ENCODE measurements at places on chromosomes 11 and 22. TPM values are rescaled to one million over a fixed set of nuclear protein-coding genes. Genes with fewer than 3 reads are reported as not detected.

- DNase-seq, result peak; percentile 68
- H3K27me3 ChIP-seq, result no peaks in the 10 kb centered on the region
- peak overlapping the region; percentile 89 for H3K27ac ChIP-seq
- H3K4me3 ChIP-seq, result no peak overlapping the region
- H3K4me1 ChIP-seq, result peaks cover 97% of the 10 kb centered on the region
Observed at GRCh38 chr22:24429411-24430365, 2.3 kb downstream of the ADORA2A start.

The OR5AN1 gene
- polyA plus RNA-seq, result not detected

DNA sequence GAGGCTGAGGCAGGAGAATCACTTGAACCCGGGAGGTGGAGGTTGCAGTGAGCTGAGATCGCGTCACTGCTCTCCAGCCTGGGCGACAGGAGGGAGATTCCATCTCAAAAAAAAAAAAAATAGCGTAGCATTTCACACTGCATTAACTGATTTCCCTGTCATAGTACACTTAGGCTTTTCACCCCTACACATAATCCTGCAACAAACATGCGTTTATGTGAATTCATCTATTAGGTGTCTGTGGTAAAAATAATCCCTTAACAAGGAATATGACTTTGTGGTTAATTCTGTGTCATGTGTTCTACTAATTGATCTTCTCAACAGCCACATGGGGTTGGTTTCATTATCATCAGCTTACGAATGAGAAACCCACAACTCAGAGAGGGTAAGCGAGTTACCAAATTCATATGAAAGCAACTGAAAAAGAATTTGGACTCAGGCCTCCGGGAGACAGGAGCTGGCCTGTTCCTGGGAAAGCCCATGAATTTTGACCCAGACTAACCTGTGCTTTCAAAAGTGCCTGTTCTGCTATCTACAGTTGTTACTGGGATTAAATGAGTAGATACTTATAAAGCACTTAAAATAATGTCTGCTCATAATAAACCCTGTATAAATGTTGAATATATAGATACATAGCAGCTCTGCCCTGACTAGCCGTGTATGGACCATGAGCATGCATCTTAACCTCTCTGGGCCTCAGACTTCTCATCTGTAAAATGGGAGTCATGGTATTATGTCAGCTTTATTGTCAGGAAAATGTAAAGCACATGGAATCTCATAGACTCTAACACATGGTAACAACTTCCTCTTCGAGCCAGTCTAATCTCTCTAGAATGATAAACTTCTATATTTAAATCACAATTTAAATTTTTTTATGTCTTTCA lies 36.6 kb downstream of the KCNJ1 start:
- H3K4me3 ChIP-seq, result peak overlapping the region; percentile 34
- DNase-seq, result no peak
- no peaks in the 10 kb centered on the region for H3K4me1 ChIP-seq
- H3K27ac ChIP-seq, result no peak overlapping the region

DNA sequence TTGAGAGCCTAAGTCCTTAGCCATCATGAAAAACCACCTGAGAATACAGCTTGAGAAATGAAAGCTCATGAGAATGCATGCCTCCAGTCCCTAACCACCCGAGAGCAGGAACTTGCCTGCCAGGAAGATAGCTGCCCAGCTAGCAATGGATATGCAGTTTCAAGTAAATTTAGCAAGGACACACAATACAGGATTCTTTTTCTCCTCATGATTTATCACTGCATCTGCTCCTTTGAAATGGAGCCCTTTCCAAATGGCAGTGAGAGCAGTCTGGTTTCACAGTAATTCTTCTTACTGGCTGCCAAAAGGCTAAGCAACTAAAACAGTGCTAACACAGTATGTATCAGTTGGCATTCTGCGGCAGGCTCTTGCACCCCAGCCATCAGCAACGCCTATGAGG lies 109.9 kb downstream of the MICAL3 start:
- H3K4me3 ChIP-seq, result no peak overlapping the region
- H3K27me3 ChIP-seq, result no peaks in the 10 kb centered on the region
- H3K36me3 ChIP-seq, result no peaks in the 10 kb centered on the region
- DNase-seq, result no peak
- H3K4me1 ChIP-seq, result peaks cover 20% of the 10 kb centered on the region

The LRRC74B gene
- polyA plus RNA-seq, result 0.03 TPM

The DMC1 gene
- polyA plus RNA-seq, result not detected

DNA sequence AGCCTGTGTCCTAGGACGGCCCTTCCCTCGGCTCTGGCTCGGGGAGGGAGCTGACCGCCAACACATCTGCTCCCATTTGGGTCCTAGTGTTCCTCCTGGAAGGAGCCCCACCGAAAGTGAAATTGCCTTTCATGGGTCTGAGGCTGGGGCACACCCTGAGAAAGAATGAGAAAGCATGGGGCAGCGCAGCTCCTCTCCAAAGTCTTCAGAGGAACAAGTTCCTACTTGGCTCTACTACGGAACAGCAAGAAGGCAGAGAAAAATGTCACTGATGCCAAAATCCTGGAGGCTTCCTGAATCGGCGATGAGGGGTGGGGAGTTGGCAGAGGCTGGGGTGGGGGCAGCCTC lies 41.5 kb upstream of the MYEOV start:
- H3K27ac ChIP-seq, result no peak overlapping the region
- DNase-seq, result no peak
- H3K4me3 ChIP-seq, result no peak overlapping the region
- no peaks in the 10 kb centered on the region for H3K27me3 ChIP-seq

- H3K27me3 ChIP-seq, result no peaks in the 10 kb centered on the region
- no peak overlapping the region for H3K27ac ChIP-seq
- no peaks in the 10 kb centered on the region for H3K4me1 ChIP-seq
- H3K36me3 ChIP-seq, result no peaks in the 10 kb centered on the region
- no peak for DNase-seq
- no peak overlapping the region for H3K4me3 ChIP-seq
Observed at GRCh38 chr11:2346014-2346413, 31.1 kb upstream of the CD81 start.

DNA sequence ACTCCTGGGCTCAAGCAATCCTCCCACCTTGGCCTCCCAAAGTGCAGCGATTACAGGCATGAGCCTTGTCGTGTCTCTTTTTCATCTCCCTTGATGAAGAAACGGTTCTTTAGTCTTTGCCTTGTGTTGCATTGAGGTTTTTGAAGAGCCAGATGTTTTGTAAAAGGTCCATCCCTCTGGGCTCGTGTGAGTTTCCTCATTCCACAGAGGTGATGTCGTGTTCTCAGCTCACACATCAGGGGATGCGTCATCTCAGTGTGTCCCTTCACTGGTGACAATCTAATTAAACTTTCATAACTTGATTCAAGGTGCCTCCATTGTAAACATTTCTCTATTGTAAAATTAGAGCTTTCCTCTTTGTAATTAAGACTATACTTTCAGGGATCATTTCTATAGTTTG lies 29.7 kb upstream of the TEF start:
- H3K27me3 ChIP-seq, result no peaks in the 10 kb centered on the region
- no peak overlapping the region for H3K27ac ChIP-seq
- DNase-seq, result no peak
- H3K4me3 ChIP-seq, result no peak overlapping the region
- peaks cover 18% of the 10 kb centered on the region for H3K36me3 ChIP-seq

DNA sequence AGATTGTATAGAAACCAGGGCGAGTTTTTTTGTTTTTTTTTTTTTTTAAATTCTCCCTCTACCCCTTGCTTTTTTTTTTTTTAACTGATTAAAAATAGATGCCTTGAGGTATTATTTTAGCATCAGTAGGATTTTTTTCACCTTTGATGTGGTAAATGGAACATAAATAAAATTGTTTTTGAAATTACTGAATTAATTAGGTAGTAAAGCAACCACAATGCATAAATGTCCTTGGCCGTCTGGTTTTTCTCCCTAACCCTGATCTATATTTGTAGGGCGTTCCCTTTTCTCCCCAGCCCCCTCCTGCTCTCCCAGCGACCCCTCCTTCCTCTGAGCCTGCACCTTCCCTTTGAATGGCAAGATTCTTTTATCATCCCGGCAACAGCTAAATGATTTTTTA lies 107.8 kb downstream of the ZBTB16 start:
- H3K36me3 ChIP-seq, result no peaks in the 10 kb centered on the region
- H3K27ac ChIP-seq, result no peak overlapping the region
- DNase-seq, result no peak
- no peak overlapping the region for H3K4me3 ChIP-seq

The DDI1 gene
- not detected for polyA plus RNA-seq

DNA sequence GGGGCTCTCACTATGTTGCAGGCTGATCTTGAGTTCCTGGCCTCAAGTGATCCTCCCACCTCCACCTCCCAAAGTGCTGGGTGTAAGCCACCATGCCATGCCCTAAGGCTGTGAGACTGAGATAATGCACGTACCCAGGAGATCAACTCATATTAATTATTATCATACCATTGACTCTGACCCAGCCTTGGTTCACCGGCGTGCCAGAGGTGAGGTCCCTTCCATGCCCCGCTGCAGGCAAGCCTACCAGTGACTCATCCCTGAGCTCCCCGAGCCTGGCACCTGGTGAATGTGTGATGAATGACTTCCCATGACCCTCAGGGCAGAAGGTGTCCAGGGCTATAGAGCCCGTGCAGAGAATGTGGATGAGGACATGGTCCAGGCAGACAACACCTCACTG lies 12.1 kb downstream of the GAL3ST1 start:
- no peaks in the 10 kb centered on the region for H3K4me1 ChIP-seq
- no peak overlapping the region for H3K27ac ChIP-seq
- no peaks in the 10 kb centered on the region for H3K36me3 ChIP-seq
- no peak for DNase-seq
- H3K4me3 ChIP-seq, result no peak overlapping the region
- no peaks in the 10 kb centered on the region for H3K27me3 ChIP-seq

The TEX54 gene
- polyA plus RNA-seq, result not detected

The PNPLA5 gene
- polyA plus RNA-seq, result not detected

The PAX6 gene
- polyA plus RNA-seq, result not detected

The FAM83F gene
- polyA plus RNA-seq, result not detected

DNA sequence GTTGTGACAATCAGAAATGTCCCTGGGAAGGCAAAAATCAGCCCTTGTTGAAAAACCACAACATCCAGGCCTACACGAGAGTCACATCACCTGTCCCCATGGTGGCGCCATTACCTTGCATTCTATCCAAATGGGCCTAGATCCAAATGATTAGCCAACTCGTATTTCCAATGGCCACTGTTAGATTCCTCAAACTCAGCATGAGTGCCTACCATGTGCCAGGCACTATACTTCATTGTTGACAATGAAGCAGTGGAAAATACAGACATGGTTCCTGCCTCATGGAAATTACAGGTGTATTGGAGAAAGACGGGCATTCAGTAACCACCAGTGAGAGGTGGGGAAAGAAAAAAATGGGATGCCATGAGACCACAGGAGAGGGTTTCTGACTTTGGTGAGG lies 29.8 kb upstream of the CREB3L1 start:
- peak overlapping the region; percentile 100 for H3K27ac ChIP-seq
- peaks cover 53% of the 10 kb centered on the region for H3K4me1 ChIP-seq
- DNase-seq, result no peak
- no peaks in the 10 kb centered on the region for H3K27me3 ChIP-seq
- no peak overlapping the region for H3K4me3 ChIP-seq

The SMC1B gene
- not detected for polyA plus RNA-seq

DNA sequence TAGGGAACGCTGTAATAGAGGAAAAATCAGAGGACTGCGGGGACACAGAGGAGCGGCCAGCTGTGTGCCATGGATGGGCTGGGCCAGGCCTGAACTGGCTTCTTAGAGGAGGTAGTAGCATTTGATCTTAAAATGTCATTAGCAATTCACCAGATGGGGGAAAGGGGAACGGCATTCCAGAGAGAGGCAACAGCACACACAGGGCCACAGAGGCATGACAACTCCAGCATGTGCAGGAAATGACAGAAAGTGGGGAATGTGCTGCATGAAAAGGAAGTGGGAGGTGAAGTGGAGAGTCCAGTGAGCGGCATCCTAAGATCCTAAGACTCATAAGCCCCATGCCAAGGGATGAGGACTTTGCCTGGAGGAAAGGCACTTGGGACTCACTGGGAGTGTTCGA lies 69.0 kb downstream of the UBASH3B start:
- no peaks in the 10 kb centered on the region for H3K27me3 ChIP-seq
- H3K4me1 ChIP-seq, result peaks cover 32% of the 10 kb centered on the region
- H3K4me3 ChIP-seq, result no peak overlapping the region
